ENCODE measurements at places on chromosomes 4 and X.

- no peak for DNase-seq
These were observed 1.0 kb downstream of the SNX12 start for GRCh38 chrX:71067089-71067488.

DNA sequence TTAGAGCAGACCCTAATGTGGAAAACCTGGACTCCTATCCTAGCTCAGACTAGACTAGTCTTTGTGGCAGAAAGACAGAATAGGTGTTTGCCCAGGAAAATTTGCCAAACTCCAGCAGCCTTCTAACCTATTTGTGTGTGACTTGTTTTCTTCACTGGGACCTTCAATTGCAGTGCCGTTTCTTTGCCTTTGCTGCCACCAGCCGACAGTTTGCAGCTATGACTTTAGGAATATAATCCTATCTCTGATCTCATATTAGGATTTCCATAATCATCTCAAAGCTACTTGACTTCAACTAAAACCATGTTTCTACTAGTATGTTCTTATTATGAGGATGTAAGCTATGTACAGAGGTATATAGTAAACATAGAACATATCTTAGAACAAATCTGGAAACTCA lies 60.2 kb upstream of the PGAM4 start:
- DNase-seq = peak; percentile 45

GRCh38 chrX:3165808-3166207 lies 124.5 kb downstream of the ARSF start:
- DNase-seq = no peak

GRCh38 chr4:8194306-8195242 lies 4.5 kb upstream of the SH3TC1 start:
- DNase-seq = no peak

DNA sequence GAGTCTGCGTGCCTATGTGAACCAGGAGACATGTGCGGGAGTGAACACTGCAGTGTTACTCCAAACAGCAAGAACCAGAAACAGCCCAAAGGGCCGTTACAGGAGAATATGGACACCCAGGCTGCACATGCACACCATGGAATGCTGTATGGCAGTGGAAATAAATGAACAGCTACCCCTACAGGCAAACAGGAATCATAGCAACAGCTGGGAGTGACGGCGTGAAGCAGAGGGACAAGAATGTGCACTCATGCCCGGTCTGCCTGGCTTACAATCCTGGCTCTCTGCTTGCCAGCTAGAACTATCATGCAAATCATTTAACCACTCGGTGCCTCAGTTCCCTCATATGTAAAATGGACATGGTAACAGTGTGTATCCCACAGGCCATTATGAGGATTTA lies 16.6 kb downstream of the GPKOW start:
- DNase-seq = peak; percentile 62

DNA sequence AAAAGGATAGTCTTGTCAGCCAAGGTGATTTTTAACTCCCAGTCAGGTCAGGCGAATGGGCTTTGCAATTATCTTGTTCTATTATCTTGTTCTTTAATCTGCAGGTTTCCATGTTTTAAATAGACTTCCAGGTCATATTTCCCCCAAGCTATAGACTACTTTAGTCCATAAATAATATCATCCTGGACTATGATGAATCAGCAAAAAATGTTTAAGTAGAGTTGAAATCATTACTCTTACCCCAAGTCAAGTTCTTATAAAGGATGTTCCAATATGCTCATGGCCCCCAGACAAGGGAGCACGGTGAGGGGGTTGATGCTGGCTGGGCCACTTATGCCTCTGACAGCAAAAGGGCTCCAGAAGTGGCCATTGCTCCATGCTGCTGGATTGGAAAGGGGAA lies 75.1 kb downstream of the SLC2A9 start:
- DNase-seq = no peak

DNA sequence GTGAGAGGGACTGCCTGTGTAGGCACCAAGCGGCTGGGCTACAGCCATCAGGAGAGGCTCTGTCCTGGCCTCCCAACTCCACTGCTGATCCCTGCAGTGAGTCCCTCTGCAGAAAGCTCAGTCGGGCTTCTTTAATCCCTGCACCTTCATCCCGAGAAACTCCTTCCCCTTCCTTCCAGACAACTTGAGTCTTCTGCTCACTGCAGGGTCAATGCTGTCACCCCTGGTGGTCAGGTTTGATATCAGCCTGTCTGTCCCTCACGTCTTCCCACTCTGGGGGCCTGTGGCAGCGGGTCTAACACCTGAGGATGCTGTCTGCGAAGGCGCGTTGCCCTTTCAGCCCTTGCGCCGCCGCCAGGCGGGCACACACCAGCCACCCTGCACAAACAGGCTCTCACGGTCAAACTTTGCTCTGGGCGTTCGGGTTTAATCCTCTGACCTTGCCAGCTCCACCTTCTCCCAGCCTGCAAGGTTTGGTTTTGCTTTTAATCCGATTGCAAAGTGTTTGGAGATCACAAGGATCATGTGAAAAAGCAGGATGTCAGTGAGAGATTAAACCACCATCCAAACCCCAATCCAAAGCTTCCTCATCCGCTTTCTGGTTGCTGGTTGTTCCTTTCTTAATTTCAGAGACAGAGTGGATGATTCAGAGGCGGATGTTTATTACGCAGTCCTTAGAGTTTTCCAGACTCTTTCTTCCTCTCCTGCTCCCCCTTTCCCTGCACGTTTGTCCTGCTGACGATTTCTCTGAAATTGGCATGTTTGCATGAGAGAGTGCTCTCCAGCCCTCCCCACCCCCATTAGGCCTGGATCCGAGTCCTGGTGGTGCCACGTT lies 74.8 kb upstream of the SLC34A2 start:
- no peak for DNase-seq

- DNase-seq = no peak
These were observed 128.9 kb upstream of the DKK2 start for GRCh38 chr4:107164962-107165475.

DNA sequence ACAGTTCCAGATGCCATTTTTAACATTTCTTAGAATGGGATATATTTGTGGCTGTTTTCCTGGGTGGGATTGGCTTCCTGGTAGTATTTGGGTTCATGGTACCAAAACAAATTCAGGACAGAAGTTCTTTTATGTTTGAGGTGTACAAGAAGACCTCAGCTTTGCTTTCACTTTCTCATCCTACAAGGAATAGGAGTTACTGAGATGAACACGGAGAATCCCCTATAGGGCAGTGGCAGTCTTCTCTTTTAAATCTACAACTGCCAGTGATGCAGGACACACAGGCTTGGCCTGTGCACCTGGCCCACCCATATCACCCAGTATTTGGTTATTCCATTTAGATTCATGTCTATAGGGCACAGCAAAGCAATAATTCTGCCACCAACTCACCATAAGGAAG lies 35.2 kb downstream of the SLC10A7 start:
- no peak for DNase-seq

GRCh38 chrX:48715072-48715471 lies 18.5 kb downstream of the SUV39H1 start:
- peak; percentile 26 for DNase-seq

GRCh38 chrX:127129510-127129909 lies 310.0 kb downstream of the PRR32 start:
- no peak for DNase-seq
